HCT116 (cell line): ENCODE measurements at places on chromosomes 5 and 9.

DNA sequence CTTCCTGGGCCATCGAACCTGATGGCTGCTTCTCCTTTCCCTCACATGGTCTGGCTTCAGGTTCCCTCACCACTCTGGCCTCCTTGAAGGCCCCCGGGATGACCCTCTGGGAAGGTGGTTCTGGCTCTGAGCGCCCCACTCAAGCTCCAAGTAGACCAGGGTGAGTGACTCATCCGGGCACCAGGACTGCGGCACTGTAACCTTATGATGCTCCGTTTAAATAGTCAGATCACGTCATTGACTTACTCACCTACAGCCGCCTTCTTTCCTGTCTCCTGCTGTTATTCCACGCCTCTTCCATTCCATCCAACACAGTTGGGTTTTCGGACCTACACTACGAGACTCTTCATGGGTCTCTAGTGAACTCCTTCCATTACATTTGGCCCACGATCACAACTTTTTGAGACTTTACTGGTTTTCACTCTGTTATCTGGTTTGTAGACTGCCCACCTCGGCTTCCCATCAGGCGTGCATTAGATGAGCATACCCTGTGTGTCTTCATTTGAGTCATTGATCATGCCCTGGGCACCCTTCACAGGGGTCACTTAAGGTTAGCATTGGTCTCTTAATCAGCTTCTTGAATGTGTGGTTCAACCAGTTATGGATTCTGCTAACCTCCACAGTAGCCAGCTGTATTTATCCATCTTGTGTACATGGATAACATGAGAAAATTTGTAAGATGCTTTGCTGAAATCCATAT, 138.8 kb upstream of the LMX1B start:
- DNase-seq: peak; percentile 71

DNA sequence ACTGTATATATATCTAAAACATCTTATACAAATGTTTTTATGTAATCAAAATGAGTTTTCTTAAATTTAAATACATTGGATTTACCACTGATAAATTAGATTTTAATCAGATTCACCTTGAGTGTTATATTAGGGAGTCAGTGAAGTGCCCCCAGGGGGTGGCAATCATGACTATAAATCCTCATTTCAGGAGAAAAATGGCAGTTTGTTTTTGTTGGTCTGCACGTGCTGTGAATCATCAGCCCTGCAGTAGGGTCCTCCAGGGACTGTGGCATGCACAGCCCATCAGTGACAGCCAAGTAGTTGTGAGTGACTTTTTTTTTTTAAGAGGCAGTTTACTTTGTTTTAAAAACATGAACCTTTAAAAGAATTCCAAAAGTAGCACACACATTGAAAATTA, 65.2 kb downstream of the ZSWIM6 start:
- DNase-seq: no peak

DNA sequence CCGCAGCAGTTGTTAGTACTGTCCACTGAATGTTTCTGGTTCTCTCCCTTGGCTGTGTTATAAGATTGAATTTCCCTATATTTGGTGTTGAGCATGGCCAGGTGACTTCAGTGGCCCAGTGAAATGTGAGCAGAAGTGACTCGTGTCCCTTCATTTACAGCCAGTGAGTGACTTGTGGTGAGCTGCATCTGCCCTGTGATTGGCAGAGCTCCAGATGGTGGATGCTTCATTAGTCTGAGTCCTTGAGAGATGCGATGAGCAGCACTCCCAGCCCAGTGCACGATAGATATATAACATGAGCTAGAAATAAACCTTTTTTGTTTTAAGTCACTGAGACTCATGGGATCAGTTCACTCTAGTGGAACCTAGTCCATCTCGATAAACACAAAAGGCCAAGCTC, 19.3 kb downstream of the PCSK5 start:
- DNase-seq: peak; percentile 21

GRCh38 chr5:67238191-67238590, 41.6 kb upstream of the CD180 start:
- no peak for DNase-seq

GRCh38 chr9:127129073-127129717, 6.8 kb upstream of the ANGPTL2 start:
- no peak for DNase-seq

DNA sequence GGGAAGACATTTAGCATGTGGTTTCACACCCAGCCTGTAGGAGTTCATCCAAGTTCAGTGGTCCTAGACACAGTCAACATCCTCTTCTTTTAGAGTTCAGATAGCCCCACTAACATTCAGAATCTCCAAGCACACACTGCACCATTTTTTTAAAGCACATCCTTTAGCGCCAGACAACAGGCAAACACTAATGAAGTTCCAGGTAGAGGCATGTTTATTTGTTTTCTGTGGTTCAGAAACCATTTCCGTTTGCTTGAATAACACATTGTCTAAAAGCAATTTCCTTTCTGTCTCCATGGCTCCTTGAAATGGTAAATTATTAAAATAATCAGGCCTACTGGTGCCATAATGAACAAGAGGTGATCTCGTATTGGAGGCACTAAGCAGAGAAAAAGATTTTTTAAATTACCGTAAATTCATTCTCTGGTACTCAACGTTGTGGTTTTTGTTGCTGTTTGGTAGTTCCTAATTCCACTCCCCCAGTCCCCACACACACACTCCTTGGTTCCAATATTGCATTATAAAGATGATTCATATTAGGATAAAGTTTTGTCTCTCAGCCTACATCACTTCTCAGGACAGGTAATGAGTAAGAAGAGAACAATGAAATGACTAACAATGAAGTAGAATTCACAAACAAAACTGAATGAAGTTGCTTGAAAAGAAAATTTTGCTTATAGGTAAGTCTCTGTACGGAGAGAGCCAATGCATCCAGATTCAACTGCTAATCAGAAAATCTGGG, 153.1 kb downstream of the PCSK1 start:
- DNase-seq: no peak

GRCh38 chr9:92745881-92746280, 18.8 kb downstream of the BICD2 start:
- no peak for DNase-seq

- DNase-seq: no peak
Observed at GRCh38 chr5:170746075-170746960, 37.2 kb upstream of the GABRP start.

DNA sequence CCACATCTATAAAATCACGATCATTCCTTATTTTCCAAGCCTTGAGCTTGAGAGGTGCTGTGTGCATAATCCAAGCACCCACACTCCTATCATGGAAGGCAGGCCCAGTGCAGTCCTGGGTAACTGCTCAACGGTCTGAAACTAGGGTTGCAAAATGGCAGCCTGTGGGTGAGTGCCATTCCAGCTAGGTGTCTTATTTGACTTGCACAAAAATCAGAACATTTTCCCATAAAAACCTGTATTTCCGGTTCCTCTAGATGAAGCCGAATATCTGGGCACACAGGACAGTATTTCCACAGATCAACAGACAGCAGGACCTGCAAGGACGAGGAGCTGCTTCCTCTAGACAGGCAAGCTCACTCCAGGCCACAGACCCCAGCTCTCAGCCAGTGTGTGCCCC, 588.8 kb downstream of the BNC2 start:
- DNase-seq: no peak

DNA sequence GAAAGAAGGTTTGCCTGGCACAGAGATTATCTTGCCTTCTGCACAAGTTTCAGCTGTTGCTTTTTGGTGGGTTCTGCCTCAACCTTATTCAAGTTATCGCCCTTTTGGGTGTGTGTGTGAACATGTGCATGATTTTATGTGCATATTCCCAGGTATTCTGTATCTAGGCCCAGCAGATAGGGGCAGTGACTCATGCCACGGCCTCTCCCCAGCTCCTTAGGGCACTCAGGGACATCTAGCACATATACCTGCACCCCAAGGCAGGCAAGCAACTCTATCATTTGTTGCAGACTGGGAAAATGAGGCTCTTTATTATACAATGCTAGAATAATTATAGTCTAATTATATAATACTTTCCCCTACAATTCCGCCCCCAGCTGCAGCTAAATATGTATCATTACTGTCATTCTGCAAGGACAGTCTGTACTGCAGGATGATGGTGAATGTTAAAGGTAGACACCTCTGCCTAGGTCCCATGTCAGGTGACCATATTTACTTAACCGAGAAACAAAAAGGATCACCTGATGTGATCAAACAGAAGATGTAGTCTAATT, 128.9 kb downstream of the PDE8B start:
- DNase-seq: no peak

DNA sequence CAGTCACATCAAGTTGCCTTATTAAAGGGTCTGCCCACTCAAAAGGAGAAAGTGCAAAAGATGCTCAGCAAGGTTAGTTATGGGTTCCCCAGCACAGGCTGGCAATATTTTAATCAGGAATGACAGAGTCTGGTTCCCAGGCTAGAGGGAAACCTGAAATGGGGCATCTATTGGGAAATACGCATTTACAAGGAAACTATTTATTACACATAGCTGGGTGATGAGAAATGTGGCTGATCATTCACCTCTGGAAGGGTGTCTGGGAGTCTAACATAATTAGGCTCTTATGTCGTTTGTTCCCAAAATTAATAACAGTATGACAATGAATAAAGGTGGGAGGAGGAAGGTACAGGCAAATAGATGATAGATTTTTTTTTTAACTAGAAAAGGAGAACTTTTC, 314.7 kb downstream of the ENC1 start:
- no peak for DNase-seq

DNA sequence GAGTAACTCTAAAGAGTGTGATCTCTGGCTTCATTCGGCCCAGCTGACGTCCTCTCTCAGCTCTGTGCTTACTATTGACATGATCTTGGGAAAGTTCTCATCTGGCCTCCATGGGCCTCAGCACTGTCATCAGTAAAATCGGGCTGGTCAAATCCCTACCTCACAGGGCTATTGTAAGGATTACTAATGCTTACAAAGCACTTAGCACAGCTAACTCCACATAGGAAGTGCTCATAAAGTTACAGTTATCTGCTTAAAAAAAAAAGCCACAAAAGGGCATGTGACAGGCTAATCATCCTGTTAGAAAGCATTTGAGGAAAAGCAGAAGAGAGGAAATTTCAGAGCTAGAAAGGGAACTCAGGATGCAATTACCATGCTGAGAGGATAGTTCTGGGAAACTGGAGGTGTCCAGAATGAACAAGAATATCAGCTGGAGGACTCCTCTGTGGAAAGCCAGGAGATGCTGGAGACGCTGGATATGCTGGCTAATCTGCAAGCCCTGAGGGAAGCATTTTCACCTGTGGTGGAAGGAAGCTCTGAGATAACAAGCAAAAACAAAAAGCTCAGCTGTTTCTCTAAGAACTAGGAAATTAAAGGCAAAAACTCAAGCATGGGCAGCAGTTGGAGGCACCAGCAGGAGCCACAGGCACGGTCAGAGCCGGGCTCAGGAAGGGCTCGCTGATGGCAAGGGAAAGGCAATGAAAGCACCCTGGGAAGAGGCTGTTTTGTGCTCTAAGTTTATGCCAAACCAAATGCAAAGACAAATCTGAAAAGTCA, 4.4 kb upstream of the BHMT start:
- DNase-seq: no peak

- DNase-seq: no peak
Observed at GRCh38 chr5:75040973-75041372, 11.4 kb downstream of the GCNT4 start.

GRCh38 chr5:73441378-73441777, 7.2 kb downstream of the FOXD1 start:
- no peak for DNase-seq

- no peak for DNase-seq
Observed at GRCh38 chr9:104835161-104835560, 71.2 kb downstream of the NIPSNAP3B start.
